ENCODE measurements at places on chromosomes 12 and 14.

- DNase-seq: no peak
Measured at GRCh38 chr12:131089531-131090273, 136.0 kb downstream of the ADGRD1 start.

GRCh38 chr12:47881826-47882427, 22.9 kb downstream of the VDR start:
- no peak for DNase-seq

DNA sequence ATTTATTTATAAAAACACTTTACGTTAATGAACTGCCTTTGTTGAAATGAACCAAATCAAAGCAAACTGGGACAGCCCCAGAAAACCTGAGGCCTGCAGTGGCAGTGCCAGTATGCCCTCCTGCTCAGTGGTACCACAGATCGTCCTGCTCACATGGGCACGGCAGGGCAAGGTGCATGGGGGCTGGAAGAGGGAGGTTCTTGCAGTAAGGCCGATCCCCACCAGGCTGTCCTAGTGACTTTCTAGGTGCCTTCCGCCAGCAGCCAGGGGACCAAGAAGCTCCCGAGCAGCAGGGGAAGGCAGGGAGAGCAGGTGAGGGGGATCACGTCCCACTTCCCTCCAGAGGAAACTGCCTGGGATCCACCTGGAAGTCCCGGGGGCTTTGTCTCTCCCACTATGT, 63.9 kb downstream of the TESC start:
- no peak for DNase-seq

DNA sequence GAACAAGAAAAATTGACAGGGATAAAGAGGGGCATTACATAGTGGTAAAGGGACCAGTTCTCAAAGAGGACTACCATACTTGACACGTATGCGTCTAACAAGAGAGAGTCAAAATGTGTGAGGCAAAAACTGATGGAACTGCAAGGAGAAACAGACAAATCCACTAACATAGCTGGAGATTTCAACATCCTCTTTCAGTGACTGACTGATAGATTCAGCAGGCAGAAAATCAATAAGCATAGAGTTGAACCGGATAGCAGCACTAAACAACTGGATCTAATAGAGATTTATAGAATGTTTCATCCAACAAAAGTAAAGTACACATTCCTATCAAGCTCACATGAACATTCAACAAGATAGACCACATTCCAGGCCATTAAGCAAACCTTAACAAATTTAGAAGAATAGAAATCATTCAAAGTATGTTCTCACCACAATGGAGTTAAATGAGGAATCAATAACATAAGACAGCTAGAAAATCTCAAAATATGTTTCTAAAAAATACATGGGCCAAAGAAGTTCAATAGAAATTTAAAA, 16.1 kb upstream of the CRACR2A start:
- no peak for DNase-seq

GRCh38 chr12:32205731-32206130, 99.1 kb downstream of the BICD1 start:
- DNase-seq: no peak

DNA sequence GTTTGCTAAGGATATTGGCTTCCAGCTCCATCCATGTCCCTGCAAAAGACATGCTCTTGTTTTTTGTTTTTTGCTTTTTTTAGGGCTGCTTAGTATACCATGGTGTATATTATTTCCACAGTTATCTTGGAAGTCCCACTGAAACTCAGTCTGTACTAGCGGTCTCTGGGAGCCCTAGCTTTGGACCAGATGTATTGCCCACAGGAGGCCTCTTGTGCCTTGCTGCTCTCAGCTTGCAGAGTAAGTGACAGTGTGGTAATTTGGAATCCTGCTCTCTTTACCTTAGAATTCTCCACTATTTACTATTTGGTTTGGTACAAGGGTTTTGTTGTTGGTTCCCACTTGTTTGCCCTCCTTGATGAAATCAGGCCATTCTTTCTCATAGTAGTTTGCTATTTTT, 1022.9 kb downstream of the LRFN5 start:
- no peak for DNase-seq

GRCh38 chr12:91922674-91923073, 223.0 kb downstream of the BTG1 start:
- no peak for DNase-seq

GRCh38 chr14:93493054-93493453, 62.3 kb downstream of the UNC79 start:
- no peak for DNase-seq

GRCh38 chr12:18375131-18375530, 113.8 kb downstream of the PIK3C2G start:
- DNase-seq: no peak

DNA sequence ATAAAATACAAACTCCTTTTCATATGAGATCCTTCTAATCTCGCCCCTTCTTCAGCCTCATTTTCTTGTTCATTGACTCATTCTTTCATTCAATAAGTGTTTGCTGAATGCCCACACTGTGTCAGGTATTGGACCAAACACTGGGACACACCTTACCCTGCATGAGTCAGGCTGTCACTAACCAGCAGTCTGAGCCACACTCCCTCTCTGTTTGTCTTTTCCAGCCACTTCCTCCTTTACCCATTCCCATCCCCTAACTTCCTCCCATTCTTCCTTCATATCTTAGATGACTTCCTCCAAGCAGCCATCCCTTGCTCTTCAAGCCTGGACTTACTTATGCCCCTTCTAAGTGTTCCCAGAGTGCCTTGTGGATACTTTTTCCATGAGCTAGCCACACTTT, 27.0 kb upstream of the HIF1A start:
- no peak for DNase-seq

- DNase-seq: no peak
Measured at GRCh38 chr14:91410771-91411536, 6.7 kb downstream of the CCDC88C start.

DNA sequence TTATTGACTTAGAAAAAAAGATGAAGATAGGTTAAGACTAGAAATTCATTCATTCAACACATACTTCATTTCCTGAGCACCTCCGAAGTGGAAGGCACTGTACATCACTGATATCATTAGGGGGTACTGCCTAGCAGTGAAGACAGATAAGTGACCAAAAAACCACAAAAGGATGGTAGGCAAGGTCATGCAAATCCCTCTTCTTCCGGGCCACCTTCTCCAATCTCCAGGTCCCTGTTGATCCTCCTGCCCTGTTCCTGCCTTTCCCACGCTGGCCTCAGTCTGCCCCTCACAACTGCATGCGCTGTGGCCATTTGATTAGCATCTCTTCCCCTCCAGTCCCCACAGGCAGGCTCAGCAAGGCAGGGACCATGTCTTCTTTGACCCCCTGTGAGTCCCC, 60.8 kb downstream of the SETD3 start:
- no peak for DNase-seq

DNA sequence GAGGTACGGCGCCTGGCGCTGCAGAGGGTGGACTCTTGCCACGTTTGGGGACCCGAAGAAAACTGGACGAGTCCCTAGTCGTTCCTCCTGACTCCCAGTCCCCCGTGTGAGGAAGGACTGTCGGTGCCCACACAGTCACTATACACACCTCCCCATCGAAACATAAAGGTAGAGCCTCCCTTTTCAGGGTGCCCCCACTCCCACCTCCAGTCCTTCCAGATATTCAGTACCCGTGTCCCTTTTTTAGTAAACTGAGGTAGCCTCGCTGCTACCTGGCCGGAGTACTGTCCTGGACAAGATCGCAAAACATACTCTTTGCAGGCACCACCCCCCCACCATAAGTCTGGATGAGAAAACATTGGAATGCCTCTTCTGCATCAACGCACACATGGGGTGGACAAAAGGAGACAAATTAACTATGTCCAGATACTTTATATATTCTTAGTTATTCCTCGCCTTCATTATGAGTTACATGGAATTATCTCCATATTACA, 610 bp upstream of the KMT2D start:
- DNase-seq: no peak

DNA sequence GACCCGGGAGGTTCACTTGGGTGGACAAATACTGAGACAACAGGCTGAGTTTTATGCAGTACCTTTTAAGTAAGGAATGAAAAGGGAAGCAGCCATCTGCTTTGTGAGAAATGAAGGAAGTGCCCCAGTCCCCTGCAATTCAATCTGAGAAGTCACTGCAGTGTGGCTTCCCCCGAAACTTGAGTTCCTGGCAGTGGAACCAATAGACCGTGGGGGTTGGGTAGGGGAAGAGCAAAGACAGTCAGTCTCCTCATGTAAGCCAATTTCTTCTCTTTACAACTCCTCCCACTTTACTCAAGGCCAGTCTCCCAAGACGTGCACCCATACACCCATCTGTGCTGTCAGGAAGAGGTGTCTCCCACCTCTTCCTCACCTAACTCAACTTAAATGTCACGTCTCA, 206.5 kb downstream of the BCAT1 start:
- no peak for DNase-seq

GRCh38 chr14:103742499-103743255, 27.1 kb downstream of the ZFYVE21 start:
- DNase-seq: no peak

DNA sequence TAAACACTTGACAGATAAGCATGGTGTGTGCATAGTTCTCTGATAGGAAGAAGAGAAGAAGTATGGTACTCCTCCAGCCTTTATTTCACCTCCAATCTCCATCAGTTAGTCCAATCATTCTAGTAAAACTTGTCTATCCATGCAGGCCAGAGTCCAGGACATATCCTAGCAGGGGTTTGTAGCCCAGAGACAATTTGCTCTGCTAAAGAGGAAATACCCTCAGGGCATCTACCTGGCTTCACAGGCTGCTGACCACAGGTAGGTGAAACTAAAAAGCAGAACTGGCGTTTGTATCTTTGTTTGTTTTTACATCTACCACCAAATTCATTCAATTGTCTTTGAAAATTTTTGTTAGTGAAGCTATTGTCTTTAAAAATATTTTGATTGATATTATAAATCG, 717.6 kb downstream of the FSCB start:
- DNase-seq: no peak

GRCh38 chr12:92765871-92766270, 63.1 kb downstream of the PLEKHG7 start:
- no peak for DNase-seq

DNA sequence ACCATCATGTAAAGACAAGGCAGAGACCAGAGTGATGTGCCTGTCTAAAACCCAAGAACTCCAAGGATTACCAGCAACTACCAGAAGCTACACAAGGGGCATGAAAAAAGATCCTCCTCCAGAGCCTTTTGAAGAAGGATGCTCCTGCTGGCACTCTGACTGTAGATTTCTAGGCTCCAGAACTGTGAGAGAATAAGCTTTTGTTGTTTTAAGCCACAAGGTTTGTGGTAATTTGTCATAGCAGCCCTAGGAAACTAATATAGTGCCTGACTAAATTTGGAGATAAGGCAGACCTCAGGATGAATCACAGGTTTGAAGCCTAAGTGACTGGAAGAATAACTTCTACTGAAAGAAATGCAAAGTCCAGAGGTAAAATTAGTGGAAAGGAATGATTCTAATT, 132.9 kb downstream of the CEP83 start:
- no peak for DNase-seq

DNA sequence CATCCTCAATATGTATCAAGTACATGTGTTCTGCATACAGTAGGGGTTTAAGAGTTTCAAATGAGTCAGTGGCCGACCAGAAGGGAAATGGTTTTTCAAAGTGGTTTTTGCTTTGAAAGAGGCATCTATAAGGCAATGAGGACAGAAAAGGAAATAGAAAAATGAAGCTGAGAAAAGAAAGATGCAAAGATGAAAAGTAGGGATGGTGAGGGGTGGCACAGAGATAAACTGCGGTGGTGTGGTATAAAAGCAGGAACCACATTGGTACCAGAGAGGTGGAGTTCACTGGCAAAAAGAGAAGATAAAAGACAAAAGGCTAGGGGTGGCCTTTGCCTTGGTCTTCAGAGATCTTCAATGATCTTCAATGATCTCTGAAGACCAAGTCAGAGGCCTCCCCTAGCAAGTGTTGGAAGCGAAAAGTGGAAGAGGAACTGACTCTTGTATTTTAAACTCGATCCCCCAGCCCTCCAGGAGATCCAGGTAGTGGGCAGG, 144.0 kb upstream of the KRR1 start:
- DNase-seq: no peak

DNA sequence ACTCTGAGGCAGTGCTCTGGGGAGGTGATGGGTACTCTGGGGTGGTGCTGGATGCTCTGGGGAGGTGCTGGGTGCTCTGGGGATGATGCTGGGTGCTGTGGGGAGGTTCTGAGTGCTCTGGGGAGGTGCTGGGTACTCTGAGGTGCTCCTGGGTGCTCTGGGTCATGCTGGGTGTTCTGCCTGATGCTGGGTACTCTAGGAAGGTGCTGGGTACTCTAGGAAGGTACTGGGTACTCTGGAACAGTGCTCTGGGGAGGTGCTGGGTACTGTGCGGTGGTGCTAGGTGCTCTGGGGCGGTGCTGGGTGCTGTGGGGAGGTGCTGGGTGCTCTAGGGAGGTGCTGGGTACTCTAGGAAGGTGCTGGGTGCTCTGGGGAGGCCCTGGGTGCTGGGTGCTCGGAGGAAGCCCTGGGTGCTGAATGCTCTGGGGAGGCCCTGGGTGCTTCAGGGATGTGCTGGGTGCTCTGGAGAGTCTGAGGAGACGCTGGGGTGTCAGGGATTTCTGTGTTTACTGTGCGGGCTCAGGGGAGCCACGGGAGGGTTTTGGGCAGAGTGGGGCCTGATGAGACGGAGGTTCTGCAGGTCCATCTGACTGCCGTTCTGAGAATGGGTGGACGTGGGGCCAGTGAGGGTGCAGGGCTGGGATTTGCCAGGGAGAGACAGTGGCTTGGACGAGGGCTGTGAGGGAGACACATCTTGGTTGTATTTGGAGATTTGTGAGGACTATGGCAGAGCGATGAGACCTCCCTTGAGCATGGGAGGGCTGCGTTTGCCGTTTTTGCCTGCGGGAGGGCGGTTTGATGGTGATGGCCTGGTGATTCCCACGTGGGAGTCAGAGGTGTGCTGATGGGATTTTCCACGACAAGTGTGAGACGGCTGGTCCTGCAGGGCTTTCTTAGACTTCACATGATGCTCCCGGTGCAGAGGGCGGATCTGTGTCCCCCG, 30.0 kb downstream of the MMP17 start:
- no peak for DNase-seq

DNA sequence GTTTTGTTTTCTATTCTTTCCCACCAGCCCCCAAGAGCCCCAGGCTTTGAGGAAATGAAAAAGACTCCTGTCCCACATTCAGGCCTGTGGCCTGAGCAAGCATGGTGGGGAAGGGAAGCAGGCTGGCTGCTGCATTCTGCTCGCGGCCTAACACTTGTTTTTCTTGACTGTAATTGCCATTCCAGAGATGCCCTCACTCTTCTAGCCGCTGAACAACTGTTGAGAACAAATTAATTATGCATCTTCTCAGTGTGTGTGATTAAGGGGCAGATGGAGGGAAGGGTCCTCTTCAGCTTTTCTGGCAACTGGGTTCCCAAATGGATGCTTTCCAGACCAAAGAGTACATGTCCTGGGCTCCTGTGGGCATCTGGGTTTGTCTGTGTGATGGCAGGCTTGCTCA, 43.3 kb downstream of the ADCK1 start:
- no peak for DNase-seq

DNA sequence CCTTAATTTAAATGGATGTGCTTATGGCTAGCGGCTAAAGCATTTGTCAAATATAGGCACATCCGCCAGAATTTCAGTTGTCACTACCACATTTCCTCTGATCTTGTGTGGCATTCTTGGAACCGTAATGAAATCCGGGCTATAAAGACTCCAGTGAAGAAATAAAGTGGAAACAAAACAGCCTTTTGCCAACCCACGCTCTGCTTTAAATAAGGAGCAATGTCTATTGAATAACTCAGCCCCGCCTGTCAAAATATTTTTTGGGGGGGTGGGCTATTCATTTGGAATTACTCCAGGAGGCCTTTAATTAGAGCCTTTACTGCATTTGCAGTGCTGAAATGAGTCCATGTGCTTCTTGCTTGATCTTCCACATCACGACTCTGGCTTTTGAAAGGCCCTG, 179.6 kb upstream of the RPH3A start:
- no peak for DNase-seq

Data from stimulated activated CD4-positive, alpha-beta T cell treated with anti-CD3 and anti-CD28 coated beads, Interleukin-15, amount 100 ng/mL, for 1 hour (primary cell).